Aortic smooth muscle cell (primary cell): ENCODE measurements at places on chromosomes 1 and 21. TPM values are rescaled to one million over a fixed set of nuclear protein-coding genes. Genes with fewer than 3 reads are reported as not detected.

WNT3A gene
- total RNA-seq = not detected in 2 replicates

TENT5C gene
- total RNA-seq = 1.1 and 2.2 TPM in 2 replicates

FALEC gene
- 0.31 TPM in 1 of 2 replicates, not detected in the other for total RNA-seq

DIO1 gene
- not detected in 2 replicates for total RNA-seq

OR14K1 gene
- total RNA-seq = not detected in 2 replicates

RPS6KC1 gene
- total RNA-seq = 27.0 and 31.7 TPM in 2 replicates
